ENCODE measurements at places on chromosomes 5 and 9. TPM values are rescaled to one million over a fixed set of nuclear protein-coding genes. Genes with fewer than 3 reads are reported as not detected.

- DNase-seq: no peak
Observed at GRCh38 chr5:167902298-167902697, 389.1 kb upstream of the WWC1 start.

DNA sequence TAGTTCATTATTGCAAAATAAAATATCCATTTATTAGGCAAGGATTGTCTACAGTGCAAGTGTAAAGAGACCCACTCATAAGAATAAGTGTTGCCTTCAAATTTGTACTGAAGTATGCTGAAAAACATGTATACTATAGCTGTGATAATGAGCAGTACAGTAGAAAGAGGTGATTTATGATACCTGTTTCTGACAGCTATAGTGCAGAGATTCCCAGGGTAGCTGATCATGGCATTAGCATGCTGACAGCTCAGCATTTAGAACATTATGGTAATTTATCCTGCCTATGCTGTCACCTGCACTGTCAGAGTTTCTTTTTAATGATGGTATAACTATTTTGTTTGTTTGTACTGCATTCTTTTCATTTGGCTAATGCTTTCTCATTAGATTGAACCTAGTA, 177.6 kb upstream of the TLX3 start:
- DNase-seq: no peak

ADAMTS19 gene
- 1.1 TPM for total RNA-seq

CARD19 gene
- total RNA-seq: 56.3 TPM

Measured in colonic mucosa (tissue), 4 donors.